ENCODE measurements at places on chromosomes 1 and 21.

DNA sequence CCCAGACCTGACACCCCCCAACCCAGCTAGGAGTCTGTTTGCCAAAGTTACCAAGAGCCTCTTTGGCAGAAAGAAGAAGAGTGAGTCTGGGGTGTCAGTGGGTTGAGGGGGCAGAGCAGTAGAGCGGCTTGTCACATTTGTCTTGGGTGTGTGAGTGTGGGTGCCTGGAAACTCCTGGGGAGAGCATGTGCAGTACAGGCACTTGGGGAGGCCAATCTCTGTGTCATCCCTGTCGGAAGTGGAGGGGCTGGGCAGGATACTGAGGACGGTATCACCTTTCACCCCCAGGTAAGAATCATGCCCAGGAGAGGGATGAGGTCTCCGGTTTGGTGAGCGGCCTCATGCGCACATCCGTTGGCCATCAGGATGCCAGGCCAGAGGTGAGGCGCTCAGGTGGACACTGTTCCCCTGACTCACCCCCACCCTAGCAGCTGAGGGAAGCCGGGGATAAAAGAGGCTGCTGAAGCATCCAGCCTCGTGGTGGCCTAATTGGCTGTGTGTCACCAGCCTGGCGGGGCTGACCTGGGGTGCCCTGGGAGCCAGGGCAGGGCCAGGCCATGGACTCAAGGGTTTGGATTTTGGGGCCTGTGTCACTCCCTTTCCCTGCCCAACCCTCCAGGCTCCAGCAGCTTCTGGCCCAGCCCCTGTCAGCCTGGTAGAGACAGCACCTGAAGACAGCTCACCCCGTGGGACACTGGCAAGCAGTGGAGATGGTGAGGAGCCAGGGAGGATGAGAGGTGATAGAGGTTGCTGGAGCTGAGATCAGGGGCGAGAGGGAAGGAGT, 3.3 kb downstream of the PLK3 start:
- no peak for DNase-seq

- DNase-seq, result no peak
Observed at GRCh38 chr1:150609732-150610131, 19.7 kb downstream of the ENSA start.

GRCh38 chr1:212668477-212668876, 31.2 kb downstream of the BATF3 start:
- DNase-seq, result no peak

GRCh38 chr1:3821004-3821403, 24.7 kb upstream of the LRRC47 start:
- DNase-seq, result no peak

DNA sequence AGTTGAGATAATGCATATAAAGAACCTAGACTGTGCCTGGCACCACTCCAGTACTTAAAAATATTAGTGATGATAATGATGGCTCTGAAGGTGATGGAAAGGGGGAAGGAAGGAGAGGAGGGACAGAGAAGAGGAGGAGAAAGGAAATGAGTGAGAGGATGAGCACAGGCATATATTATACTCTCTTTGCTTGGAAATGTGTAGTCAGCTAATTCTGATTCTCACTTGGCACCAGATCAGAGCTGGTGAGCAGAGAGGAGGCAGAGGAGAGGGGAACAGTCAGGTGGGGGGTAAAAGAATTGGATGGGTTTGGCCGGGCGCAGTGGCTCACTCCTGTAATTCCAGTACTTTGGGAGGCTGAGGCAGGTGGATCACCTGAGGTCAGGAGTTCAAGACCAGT, 24.3 kb upstream of the MYOC start:
- DNase-seq, result no peak

DNA sequence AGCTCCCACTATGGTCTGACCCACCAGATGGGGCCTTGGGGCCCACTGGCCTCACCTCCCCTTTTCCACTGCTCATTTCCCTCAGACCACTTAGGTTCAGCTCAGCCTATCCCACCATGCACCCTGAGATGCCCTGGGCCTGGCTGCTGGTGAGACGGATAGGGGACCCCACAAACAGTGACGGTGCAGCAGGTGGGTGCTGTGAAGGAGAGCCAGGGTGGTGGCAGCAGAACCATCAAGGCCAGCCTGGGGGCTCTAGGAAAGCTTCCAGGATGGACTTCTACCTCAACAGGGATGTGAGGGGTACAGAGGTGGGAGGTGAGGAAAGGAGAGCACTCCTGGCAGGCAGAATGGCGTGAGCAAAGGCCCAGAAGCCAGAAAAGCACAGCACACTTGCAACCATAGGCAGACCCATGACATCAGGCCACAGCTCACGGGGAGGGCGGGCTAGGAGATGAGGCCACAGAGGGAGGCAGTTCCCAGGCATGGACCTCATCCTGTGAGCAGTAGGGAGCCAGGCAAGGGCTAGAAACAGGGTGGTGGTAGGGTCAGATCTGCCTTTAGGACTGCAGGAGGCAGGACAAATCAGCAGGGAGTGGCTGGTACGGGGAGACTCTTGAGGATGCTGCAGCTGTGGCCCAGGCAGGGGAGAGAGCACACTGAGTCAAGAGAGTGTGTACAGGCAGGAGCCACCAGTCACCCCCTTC, 23.1 kb downstream of the CYB5RL start:
- no peak for DNase-seq

All from hematopoietic multipotent progenitor cell treated with erythropoietin and hydrocortisone succinate and interleukin-3 and kit ligand, for 4 days (in vitro differentiated cells).